ENCODE measurements at places on chromosomes 12 and 14.
A peak's percentile ranks its signal among the peaks of the same experiment; 100 is the strongest.

GRCh38 chr14:51369814-51370213, 129.8 kb downstream of the TMX1 start:
- peak; percentile 53 for DNase-seq

GRCh38 chr12:26846416-26846815, 13.4 kb upstream of the ITPR2 start:
- no peak for DNase-seq

GRCh38 chr14:54564071-54564867, 2.7 kb upstream of the SAMD4A start:
- DNase-seq: peak; percentile 61

- no peak for DNase-seq
These were observed 194.5 kb downstream of the C12orf75 start for GRCh38 chr12:105524961-105525360.

DNA sequence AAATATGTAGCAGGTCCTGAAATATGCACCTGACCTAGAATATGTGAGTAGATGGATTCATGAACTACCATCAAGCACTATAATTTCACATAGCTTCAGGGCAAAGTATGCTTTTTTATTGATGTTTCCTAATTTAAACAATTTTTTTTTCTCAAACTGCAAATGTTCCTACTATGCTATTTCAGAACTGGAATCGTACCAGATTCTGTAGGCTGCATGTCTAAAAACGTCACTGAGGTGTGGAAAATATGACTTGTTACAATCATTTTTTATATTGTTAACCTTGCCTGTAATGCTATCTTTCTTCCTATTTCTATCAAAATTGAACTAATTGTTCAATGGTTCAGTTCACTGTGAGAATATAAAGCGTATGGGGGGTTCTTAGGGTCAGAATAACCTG, 78.0 kb upstream of the RERGL start:
- no peak for DNase-seq

DNA sequence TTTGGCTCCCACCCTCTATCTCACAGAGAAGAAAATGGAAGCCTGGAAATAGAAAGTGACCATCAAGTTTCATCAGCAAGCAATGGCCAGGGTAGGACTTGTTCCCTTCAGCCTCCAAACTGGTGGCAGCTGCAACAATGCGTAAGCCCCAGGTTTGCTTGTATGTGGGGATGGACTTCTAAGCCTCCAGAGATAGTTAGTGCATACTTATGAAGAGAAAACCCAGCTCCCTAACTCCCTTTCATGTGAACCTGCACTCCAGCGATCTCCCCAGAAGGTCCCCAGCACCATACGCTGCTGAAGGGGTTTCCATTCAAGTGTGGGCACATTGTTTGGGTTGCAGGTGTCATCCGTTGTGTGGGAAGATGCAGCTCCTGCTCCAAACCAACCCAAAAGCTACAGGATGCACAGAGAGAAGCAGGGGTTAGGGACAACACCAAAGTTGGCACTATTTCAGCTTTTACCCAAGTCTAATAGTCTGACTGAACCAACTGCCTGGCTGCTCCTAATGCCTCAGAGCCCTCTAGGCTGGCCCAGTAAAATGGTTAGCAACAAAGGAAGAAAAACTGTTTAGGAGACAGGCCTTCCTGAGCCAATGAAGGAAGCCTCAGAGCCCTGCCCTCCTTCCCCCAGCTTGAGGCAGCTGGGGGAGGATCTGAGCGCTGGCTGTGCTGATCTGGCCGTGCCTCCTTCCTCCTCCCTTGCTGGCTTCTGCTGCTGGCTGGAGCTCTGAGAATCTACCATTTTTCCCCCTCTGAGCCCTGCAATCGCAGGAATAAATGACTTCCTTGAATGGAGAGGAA, 12.3 kb downstream of the ZFP36L1 start:
- DNase-seq: no peak

GRCh38 chr14:45261209-45261608, 8.2 kb upstream of the MIS18BP1 start:
- DNase-seq: no peak

- no peak for DNase-seq
These were observed 4.7 kb downstream of the MGP start for GRCh38 chr12:14880890-14881453.

DNA sequence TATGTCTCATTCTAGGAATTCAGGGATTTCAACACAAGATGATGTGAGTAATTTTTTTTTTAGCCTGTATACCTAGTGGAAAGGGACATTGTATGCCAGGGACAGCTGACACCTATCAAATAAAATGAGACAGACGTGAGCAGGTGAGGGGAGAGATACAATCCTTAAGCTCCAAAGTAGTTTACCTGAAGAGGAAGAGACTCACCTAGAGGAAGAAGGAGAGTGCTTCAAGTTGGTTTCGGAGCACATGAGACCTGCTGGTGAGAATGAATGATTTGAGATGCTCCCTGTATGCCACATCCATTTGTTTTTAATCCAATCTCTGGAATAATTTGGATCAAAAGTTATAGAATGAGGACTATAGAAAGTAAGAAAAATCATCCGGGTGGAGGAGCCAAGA, 915.4 kb upstream of the FBXO33 start:
- DNase-seq: no peak

GRCh38 chr14:72597252-72598233, 296.4 kb downstream of the DPF3 start:
- DNase-seq: no peak

DNA sequence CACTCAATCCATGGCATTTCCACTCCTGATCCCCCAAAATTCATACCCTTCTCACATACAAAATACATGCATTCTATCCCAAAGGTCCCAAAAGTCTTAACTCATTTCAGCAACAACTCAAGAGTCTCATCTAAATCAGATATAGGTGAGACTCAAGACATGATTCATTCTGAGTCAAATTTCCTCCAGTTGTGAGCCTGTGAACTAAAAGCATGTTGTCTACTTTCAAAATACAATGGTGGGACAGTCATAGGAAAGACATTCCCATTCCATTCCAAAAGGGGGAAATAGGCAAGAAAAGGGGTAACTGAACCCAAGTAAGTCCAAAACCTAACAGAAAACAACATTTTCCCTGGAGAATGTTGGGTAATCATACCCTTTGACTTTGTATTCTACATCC, 103.3 kb downstream of the C12orf75 start:
- DNase-seq: no peak

DNA sequence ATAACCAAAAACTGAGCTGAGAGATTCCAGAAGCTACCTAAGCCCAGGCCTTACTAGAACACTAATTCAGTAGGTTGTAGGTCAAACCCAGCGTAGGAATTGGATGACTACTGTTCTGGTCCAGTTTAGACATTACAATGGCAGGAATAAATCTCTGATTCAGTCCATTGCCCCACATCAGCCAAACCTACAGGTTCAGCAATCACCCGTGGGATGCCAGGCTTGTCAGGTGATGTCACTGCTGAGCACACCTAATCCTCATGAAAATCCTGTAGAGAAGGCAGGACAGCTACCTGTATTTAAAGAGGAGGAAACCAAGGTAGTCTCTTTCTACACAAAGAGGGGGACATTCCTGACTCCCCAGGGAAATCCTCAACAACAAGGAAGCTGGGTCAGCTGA, 63.7 kb downstream of the RFX4 start:
- no peak for DNase-seq

DNA sequence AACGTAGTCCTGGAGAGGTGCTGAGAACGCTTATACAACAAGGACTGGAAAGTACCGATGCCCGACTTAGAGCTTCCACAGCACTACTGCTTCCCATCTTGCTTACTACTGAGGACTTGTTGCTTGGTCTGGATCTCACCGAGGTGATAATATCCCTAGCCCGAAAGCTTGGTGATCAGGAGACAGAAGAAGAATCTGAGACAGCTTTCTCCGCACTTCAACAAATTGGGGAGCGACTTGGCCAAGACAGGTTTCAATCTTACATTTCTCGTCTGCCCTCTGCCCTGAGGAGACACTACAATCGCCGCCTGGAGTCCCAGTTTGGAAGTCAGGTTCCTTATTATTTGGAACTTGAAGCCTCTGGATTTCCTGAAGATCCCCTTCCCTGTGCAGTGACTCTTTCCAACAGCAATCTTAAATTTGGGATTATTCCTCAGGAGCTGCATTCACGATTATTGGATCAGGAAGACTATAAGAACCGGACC, 1.1 kb downstream of the TOGARAM1 start:
- DNase-seq: no peak

- DNase-seq: no peak
These were observed 446.5 kb upstream of the MIS18BP1 start for GRCh38 chr14:45699471-45699870.

DNA sequence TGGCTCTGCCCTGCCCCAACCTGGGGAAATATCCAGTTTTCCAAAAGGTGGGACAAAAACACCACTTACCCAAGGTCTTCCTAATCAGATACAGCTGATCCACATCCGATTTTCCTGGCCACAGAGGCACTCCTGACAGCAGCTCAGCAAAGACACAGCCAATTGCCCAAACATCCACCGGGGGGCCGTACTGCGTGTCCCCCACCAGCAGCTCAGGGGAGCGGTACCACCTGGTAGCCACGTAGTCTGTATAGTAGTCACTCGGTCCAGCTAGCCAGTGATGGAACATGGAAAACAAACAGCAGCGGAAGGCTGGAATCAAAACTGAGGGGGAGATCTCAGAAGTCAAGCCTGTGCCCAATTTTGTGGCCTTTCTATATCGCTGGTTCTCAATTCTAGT, 28.8 kb downstream of the DMAC2L start:
- no peak for DNase-seq

DNA sequence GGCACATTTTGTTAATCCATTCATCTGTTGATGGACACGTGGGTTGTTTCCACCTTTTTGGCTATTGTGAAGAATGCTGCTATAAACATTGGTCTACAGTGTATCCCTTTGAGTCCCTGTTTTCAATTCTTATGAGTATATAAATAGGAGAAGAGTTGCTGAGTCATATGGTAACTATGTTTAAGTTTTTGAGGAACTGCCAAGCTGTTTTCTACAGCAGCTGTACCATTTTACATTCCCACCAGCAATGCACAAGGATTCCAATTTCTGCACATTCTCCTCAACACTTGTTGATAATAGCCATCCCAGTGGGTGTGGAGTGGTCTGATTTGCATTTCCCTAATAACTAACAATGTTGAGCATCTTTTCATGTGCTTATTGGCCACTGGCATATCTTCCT, 6.9 kb upstream of the SVOP start:
- no peak for DNase-seq

DNA sequence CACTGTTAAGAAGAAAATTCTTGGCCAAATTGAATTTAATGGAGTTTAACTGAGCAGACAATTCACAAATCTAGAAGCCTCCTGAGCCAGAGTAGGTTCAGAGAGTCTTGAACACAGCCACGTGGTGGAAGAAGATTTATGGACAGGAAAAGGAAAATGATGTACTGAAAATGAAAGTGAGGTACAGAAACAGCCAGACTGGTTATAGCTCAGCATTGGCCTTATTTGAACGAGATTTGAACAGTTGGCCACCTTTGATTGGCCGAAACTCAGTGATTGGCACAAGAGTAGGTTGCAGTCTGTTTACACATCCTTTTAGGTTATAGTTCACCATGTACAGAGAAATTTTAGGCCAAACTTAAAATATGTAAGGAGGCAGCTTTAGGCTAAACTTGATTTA, 9.9 kb downstream of the OAS2 start:
- DNase-seq: no peak

DNA sequence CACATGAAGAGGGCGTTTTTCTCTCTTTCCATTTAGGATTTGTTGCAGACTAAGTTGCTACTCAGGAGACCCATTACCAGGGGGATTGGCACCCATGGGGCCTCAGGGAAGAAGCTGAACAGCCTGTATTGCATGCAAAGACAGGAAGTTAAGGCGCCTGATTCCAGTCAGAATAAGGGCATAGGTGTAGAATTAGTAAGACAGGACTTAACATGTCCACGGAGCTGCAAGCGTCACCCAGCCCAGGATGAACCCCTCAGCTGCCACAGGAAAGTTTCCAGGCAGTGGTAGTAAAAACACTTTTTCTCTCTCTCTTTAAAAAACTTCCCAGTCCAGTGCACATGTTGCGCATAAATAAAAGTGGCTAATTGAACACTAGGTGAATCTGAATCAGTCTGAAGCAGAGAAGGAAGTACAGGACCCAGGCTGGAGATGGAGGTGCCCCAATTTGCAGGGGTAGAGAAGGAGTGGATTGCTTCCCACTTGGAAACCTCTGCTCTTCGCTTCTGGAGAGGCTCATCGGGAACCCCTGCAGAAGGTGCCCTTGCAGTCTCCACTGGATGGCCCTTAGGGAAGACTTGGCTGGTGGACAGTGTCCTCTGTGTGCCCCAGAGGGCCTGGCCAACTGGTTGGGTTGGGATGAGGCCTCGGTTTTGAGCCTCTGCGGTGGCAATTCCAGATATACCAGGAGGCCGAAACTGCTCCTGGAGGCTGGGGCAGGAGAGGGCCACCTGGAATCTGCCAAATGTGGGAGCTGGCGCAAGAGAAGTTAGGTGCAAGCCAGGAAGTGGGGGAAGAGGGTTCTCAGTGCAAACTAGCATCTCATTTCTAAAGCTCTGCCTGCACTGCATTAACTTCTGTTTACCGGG, 10.7 kb upstream of the TBX3 start:
- no peak for DNase-seq

DNA sequence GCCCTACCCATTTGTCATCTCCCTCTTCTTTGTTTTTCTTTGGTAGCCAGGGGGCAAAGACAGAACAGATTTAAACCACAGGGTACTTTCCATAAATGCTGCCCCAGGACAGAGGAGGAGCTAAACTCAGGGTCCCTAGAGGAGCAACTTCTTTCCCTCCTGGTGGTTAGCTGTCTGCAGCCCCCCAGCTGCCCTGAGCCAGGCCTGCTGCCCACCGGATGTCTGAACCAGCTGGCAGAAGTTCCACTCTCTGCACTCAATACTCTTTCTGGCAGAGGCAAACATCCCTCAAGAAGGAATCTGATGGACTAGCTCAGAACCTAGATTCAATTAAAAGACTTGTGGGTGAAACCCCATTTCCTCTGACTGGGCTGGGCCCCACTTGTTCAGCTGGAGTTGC, 10.7 kb downstream of the VDR start:
- DNase-seq: no peak

DNA sequence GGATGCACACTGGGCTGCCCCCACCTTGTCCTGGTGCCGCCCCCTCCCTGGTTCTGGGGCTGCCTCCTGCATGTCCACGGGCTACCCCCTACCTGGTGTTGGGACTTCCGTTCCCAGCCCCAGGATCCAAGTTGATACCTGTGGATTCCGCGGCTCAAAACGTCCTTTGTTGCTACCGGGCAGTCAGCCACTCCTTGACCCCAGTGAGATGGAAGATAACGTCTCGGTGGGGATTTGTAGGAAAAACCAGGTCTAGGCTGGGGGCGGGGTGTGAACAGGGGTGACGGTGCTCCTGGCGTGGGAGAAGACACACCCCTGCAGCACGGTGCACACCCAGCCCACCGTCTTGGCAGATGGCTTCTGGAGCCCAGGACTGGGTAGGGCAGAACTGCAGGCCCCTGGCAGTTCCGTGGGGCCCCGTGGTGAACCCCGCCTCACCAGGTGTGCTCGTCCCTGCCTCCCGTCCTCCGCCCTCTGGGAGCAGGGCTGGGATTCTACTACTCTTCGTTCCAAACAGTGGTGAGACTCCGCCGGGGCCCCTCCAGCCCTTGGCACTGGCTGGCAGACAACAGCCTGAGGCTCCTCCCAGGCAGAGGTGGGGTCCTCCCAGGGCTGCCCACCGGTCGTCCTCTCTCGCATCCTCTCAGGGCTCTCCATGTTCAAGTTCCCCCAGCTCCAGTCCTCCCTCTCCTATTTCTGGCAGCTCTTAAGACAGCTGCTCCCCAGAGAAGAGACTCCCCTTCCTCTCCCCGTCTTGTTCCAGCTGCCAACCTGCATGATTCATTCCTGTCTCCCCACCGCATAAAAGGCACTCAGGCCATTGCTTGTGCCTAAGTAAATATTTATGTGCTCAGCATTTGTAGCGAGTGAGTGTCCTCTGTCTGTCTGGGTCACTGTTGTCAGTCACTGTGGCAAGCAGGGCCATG, 75.5 kb downstream of the FBXL14 start:
- DNase-seq: no peak
